Stimulated activated CD4-positive, alpha-beta T cell treated with anti-CD3 and anti-CD28 coated beads, Interleukin-12 subunit alpha, Interleukin-12 subunit beta, amount 100 ng/mL, for 4 hours (primary cell): ENCODE measurements at places on chromosomes 7 and 10.

DNA sequence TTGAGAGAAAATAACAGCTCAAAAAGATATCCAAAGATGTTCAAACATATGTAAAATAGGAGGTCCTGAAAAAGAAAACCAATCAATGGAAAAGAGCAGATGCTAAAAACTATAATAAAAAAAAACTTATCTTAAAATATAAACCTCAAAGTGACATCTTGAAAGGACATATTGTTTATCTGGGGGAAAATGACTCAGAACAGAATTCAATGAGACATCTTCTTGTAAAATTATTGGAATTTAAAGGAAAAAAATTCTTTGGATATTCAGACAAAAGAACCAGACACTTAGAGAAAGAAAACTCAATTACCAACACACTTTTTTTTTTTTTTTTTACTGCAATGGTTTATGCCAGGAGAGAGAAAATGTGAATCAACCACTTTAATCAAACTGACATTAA is 58.9 kb downstream of the NAMPT start:
- DNase-seq, result no peak

DNA sequence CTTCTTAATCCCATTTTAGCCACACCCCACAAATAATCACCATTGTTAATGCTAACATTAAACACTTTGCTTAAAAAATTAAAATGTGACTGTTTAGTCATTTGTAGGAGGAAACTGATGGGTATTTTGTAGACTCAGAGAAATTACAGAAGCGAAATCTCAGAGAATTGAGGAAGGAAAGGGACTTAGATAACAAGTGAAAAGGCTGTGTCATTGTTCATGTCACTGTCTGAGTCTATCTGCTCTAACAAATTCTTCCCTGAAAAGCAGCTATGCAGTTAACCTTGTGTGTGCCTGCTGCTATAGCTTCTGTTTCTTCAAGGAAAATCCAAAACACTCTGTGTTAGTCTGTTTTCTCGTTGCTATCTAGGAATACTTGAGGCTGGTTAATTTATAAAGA is 40.9 kb upstream of the PLXDC2 start:
- DNase-seq, result no peak

- DNase-seq, result no peak
Observed at GRCh38 chr7:24825931-24826661, 68.8 kb upstream of the GSDME start.

DNA sequence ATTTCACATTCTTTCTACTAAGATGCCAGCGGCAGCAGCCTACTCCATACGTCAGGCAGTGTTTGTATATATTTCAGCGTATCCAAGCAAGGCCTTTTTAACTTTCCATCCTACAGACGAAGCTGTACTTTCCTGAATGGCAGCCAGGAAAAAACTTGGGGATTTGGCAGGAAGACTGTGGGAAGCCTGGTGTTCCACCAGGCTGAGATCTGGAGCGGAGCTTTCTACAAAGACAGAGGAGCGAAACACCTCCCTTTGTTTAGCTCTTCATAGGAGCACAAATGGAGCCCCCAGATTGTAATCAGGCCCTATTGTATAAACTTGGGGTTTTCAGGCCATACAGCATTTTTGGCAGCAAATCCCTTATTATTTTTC is 143.8 kb downstream of the TES start:
- no peak for DNase-seq

DNA sequence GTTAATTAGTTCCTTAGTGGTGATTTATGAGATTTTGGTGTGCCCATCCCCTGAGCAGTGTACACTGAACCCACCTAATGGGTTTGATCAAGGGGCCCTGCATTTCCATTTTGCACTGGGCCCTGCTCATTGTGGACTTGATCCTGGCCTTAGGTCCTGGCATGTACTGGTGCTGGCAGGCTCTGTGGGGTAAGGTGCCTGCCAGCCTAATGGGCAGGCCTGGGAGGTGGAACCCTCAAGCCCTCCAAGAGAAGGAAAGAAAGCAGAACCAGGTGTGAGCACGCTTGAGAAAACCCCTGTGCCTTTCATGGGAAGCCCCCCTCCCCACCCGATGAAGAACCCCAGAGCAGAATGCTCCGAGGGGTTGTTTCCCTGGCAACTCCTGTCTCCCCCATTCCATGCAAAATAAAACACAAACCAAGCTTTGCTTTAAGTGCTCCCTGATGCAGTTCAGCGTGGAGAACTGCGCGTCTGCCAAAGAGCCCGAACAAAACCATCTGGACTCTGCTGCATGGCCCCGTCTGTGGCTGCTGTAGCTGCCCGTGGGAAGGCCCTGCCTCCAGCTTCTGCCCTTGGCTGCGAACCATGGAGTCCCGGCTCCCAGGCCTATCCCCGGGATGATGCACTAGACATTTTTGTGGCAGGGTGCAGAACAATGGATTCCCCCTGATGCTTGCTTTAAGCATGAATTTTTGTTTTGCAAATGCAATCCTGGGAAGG is 123.3 kb downstream of the PRPF18 start:
- no peak for DNase-seq

- no peak for DNase-seq
Observed at GRCh38 chr10:15374156-15374555, 3.1 kb upstream of the FAM171A1 start.

DNA sequence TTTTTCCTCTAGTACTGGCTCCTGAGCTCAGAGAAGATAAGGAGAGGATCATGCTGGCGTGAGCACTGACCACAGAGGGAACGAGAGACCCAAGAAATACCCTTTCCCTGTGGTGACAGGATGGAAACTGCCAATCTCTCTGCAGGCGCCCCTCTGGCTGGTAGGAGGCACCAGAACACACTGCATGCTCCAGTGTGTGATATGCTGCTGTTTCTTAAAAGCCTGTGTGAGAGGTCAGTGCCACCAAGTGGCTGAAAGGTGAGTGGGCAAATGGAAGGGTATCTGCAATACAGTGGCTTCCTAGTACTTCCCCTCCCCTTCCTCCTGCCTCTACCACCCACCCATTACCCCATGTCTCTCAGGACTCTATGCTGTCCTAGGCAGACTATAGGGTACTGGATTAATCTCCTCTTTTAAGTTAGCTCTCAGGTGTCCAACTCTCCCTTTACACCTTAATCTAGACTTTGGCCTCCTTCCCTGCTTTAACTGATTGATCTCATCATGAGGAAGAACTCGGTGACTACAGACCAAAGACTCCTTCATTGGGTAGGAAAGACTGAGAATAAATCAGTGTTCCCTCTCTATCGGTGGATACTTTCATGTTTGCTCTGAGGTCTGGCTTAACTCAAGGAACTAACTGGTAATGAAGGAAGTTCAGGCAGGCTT is 283.6 kb downstream of the ADRA2A start:
- DNase-seq, result no peak

- DNase-seq, result no peak
Observed at GRCh38 chr7:41097501-41097900, 605.4 kb downstream of the INHBA start.

DNA sequence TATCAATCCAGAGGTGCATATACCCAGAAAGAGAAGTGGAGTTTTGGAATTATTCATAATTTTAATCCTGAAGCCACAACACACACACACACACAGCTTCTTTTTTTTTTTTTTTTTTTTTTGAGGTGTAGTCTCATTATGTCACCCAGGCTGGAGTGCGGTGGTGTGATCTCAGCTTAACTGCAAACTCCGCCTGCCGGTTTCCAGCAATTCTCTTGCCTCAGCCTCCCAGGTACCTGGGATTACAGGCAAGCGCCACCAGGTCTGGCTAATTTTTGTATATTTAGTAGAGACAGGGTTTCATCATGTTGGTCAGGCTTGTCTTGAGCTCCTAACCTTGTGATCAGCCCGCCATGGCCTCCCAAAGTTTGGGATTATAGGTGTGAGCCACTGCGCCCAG is 35.4 kb downstream of the TET1 start:
- no peak for DNase-seq

- DNase-seq, result no peak
Observed at GRCh38 chr7:24169077-24169624, 114.8 kb upstream of the NPY start.

DNA sequence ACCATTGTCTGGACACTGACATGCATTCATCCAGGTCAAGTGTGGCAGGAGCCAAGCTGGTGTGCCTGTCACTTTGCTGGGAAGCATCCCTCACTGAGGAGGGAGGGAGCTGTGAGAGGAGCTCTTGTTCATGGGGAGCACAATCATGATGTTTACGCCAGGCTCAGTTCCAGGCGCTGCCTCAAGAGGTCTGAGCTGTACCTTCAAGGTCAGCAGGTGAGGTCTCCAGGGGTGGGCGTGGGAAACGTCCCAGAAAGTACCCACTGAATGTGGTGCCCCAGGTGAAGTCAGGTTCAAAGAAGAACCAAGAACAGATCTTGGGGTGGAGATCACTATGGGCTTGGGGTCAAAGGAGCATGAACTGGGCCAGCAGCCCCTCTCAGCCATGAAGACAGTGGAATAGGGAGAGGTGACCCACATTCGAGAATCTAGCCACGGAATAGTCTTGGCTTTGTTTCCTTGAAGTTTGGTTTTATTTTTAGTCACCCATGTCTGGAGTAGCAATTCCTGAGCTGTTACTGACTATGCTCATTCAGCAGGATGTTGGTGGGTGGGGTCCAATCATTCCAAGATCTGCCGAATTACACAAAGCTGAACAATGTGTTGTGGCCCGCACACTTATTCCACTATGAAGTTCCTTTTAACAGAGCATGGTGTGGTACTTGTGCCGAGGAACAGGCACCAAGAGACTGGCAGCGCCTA is 29.3 kb downstream of the NPS start:
- no peak for DNase-seq

GRCh38 chr10:24476913-24477701 is 246.6 kb downstream of the ARHGAP21 start:
- no peak for DNase-seq

- no peak for DNase-seq
Observed at GRCh38 chr7:157219154-157219553, 80.4 kb downstream of the UBE3C start.

DNA sequence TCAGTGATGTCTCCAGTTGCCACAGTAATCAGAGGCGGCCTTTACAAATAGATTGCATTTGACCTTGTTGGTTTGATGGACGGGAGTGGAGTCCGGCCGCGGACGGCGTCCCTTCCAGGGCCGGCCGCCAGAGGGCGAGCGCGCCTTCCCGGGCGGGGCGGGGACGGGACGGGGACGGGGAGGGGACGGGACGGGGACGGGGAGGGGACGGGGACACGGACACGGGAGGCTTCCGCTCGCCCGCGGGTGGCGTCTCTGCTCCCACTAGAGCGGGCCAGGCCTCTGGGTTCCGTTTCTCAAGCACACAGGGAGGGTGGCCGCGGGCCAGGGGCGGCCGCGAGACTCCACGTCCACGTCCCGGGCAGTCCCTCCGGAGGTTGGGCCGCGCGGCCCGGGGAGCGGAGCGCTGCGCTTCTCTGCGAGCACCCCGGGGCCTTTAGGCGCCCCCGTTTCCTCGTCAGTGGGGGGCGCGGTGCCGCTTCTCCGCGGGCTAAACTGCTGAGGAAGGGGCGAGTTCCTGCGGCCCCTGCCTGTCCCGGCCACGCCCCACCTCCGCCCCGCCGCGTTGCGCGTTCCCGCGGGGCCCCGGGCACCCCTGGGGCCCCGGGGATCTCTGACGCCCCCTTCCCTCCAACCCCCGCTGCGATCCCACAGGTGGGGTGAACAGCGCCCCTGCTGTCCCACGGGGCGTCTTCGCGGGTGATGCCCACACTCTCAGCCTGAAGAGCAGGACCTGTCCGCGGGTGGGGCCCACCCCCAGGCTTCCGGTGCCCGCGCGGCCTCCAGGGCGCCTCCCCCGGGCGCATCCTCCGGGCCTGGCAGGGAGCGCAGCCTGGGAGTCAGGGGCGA is 84.2 kb upstream of the MKI67 start:
- peak; percentile 72 for DNase-seq

DNA sequence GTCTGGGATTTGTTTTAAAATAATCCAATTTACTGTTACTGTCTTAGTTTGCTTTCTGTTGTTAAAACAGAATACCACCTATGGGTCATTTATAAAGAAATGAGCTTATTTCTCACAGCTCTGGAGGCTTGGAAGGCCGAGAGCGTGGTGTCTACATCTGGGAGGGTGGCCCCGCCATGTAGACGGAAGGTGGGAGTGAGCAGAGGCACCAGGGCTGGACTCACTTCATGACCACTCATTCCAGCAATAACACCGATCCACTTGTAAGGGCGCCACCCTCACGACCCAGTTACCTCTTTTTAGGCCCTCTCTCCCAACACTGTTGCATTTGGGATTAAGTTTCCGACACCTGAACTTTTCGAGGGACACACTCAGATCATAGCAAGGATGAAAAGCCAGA is 36.2 kb upstream of the CFAP46 start:
- DNase-seq, result no peak

DNA sequence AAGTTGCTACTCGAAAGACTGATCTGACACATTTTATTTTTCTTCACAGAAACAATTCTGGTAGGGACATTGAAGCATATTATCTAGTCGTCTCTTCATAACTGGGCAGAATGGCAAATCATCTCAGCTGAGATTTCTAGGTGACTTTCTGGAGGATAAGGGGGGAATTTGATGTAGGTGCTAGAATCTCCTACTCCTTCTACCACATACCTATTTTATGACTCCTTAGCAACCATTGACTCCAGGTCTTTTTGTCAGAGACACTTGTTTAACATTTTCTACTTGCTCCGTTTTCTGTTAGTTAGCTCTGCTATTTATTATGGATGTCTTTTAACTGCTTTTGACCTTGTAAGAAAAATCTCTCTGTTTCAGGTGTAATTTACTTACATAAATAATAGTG is 380.9 kb upstream of the SEMA3C start:
- no peak for DNase-seq

- DNase-seq, result no peak
Observed at GRCh38 chr7:803243-803635, 29.0 kb upstream of the SUN1 start.

DNA sequence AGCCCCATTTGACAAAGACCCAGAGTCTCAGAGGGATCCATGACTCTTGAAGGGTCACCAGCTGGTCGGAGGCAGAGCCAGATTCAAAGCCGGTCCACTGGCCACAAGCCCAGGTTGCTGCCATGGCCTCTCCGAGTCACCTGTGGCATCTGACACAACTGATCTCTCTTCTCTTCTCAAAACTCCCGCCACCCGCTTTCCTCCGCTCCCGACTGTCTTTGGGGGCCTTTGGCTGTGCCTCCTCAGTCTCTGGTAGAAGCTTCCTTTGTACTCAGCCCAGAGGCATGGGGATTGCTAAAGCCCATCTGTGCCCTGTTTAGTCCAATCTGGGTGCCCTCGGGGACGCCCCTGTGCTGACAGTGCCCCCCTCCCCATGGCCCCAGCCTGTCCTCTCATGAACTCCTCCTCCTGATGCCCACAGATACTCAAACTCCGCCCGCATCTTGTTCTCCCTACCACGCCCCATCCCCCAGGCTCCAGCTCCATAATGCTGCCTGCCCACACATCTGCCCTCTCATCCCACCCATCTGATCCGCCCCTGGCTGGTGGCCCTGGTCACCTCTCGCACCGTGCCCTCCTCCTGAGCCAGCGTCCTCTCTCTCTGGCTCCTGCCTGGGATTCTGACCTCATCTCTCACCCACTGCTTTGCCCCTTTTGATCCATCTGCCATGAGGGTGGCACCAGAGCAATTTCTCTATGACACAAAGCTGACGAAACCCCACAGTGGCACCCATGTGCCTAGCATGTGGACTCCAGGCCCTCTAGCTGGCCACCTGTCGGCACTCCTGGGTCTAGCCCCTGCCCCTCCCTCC is 150.6 kb downstream of the SLIT1 start:
- no peak for DNase-seq
